Posterior vena cava (tissue), 2 donors: ENCODE measurements at places on chromosomes 7 and 10. TPM values are rescaled to one million over a fixed set of nuclear protein-coding genes. Genes with fewer than 3 reads are reported as not detected.

CALHM3 gene
- total RNA-seq = not detected

AKR1B15 gene
- 0.29 TPM for total RNA-seq

ITIH2 gene
- total RNA-seq = not detected

SLC26A3 gene
- total RNA-seq = not detected

MMP21 gene
- total RNA-seq = 0.38 TPM

LBX1 gene
- total RNA-seq = not detected

MALRD1 gene
- total RNA-seq = 3.4 TPM

SORBS1 gene
- total RNA-seq = 1,013 TPM

PLXDC2 gene
- total RNA-seq = 101 TPM
